ENCODE measurements at places on chromosomes 1 and 21. TPM values are rescaled to one million over a fixed set of nuclear protein-coding genes. Genes with fewer than 3 reads are reported as not detected.

The RHOU gene
- 0.28 TPM for total RNA-seq

The ANXA9 gene
- 0.32 TPM for total RNA-seq

The GJA5 gene
- not detected for total RNA-seq

The SPRR1A gene
- not detected for total RNA-seq

The NBPF26 gene
- total RNA-seq: 4.8 TPM

The KHDRBS1 gene
- total RNA-seq: 177 TPM

- peak within 1 kb of the TSS; percentile 54 for H3K4me3 ChIP-seq
- no peaks in the 10 kb centered on the region for H3K4me1 ChIP-seq
Measured at GRCh38 chr1:53739109-53739681, at the start of gene GLIS1. TSS of gene GLIS1 (minus strand) at chr1:53739164. CDS start at chr1:53738064, 1,100 bp downstream.

DNA sequence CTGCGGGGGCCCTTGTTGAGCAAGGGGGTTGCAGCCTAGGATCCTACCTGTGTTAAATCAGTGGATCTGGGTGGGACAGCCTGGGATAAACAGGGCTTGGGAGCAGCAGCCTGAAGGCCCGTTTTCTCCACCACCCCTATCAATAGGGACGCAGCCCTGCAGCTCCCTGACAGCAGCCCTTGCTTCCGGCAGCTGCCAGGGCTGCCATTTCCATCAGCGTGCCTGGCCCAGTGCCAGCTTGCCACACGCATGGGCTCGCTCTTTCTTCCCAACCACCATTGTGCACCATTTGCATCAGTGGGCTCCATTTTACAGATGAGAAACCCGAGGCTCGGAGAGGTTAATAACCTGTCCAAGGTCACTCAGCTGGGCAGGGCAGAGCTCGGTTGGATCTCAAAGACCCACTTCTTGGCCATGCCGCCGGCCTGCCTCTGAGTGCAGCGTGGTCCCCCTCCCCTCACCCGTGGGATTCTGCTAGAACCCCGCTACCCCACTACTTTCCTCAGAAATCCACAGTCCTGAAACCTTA, 3.8 kb downstream of the WNT4 start:
- H3K27ac ChIP-seq: no peak overlapping the region
- no peak for DNase-seq
- no peaks in the 10 kb centered on the region for H3K4me1 ChIP-seq
- peaks cover 41% of the 10 kb centered on the region for H3K27me3 ChIP-seq
- H3K4me3 ChIP-seq: no peak overlapping the region

GRCh38 chr1:183002797-183003196, 20.4 kb upstream of the LAMC1 start:
- H3K4me3 ChIP-seq: no peak overlapping the region
- DNase-seq: no peak
- H3K4me1 ChIP-seq: no peaks in the 10 kb centered on the region
- H3K36me3 ChIP-seq: no peaks in the 10 kb centered on the region
- no peak overlapping the region for H3K27ac ChIP-seq

- no peaks in the 10 kb centered on the region for H3K27me3 ChIP-seq
- H3K4me1 ChIP-seq: no peaks in the 10 kb centered on the region
- H3K27ac ChIP-seq: no peak overlapping the region
- no peak for DNase-seq
- no peaks in the 10 kb centered on the region for H3K36me3 ChIP-seq
Measured at GRCh38 chr1:14142397-14143100, 442.6 kb downstream of the PRDM2 start.

- no peaks in the 10 kb centered on the region for H3K27me3 ChIP-seq
- H3K4me1 ChIP-seq: peaks cover 11% of the 10 kb centered on the region
- DNase-seq: no peak
- H3K4me3 ChIP-seq: no peak overlapping the region
- no peak overlapping the region for H3K27ac ChIP-seq
Measured at GRCh38 chr1:84603941-84604830, 29.9 kb upstream of the CTBS start.

DNA sequence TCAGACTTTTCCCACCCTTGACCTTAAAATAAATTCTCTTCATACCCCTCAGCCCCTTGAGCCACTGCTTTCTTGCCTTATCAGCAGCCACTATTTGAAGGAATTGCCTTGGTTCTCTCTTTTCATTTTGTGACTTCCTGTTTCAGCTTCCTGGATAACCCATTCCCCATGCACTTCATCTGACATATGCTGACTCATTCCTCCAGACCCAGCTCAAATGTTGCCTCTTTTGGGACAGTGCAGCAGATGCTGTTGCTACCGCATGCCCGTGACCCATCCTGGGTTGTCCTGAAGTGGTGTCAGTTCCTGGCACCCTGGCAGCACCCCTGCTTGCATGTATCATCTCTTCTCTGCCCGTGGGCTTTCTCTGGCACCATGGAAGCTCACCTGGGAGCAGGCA, 496.1 kb downstream of the PTPRU start:
- no peaks in the 10 kb centered on the region for H3K27me3 ChIP-seq
- no peak overlapping the region for H3K27ac ChIP-seq
- no peaks in the 10 kb centered on the region for H3K36me3 ChIP-seq
- no peak for DNase-seq
- H3K4me1 ChIP-seq: peaks cover 2% of the 10 kb centered on the region

DNA sequence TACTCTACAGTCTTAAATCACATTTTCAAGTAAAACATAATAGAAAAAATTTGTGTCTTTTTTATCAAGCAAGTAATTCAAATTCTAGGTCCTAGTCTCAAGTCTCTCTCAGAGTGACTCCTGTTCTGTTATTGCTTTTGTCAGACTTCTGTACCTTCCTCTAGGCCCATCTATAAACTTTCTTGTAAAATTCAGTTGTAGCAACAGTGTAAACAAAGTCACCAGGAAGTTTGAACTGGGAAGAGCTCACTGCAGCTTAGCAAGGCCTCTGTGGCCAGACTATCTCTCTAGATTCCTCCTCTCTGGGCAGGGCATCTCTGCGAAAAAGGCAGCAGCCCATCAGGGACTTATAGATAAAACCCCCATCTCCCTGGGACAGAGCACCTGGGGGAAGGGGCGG, 13.5 kb upstream of the ZNF678 start:
- no peak overlapping the region for H3K4me3 ChIP-seq
- no peak overlapping the region for H3K27ac ChIP-seq
- H3K27me3 ChIP-seq: peaks cover 3% of the 10 kb centered on the region
- H3K36me3 ChIP-seq: peaks cover 2% of the 10 kb centered on the region
- H3K4me1 ChIP-seq: no peaks in the 10 kb centered on the region

DNA sequence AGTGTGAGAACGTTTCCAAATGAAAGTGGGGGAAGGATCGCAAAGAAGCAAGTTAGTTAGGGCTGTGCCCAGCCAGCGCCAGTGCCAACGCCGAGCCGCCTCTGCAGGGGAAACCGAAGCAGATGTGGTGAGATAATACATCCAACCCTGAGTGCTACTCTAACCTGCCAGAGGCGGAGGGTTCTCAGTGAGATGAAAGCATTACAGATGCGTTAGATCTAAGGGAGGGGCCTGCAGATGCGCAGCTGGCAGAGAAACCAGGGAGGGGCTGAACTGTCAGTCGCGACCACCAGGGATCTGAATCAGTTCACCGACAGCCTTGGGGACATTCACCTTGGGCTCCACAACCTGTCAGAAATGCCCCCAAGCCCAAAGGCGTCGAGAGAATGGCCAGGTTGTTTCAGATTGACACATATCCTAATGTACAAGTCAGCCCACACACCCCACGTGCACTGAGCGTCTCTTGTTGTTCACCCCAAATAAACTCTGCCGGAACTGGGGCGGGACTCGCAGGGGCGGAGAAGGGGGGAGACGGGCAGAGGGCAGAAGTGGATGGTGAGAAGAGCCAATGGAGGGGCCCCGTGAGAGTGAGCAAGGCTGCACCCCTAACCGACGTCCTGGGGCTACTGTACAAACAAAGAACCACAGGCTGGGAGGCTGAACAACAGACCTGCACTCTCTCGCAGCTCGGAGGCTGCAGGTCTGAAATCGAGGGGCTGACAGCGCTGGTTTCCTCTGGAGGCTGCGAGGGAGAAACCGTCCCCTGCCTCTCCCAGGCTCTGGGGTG, 8.7 kb upstream of the UMODL1 start:
- peaks cover 38% of the 10 kb centered on the region for H3K4me1 ChIP-seq
- H3K36me3 ChIP-seq: no peaks in the 10 kb centered on the region
- H3K4me3 ChIP-seq: peak overlapping the region; percentile 70

DNA sequence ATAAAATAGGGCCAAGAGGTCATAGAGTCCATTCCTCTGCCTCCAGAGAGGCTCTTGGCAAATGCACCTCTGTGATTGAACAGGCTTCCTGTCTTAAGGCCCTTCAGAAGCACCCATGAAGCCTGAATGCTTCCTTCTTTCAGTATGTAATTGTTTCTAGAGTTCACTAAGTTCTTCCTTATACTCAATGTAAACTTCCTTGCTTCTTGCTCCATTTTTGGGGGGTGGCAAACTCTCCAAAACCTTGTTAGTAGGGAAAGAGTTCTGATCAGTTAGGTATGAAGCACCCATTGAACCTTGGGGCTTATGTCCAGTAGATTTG, 102.3 kb upstream of the LPGAT1 start:
- peaks cover 6% of the 10 kb centered on the region for H3K27me3 ChIP-seq
- no peaks in the 10 kb centered on the region for H3K36me3 ChIP-seq
- no peak overlapping the region for H3K4me3 ChIP-seq
- H3K27ac ChIP-seq: no peak overlapping the region
- no peak for DNase-seq
- peaks cover 27% of the 10 kb centered on the region for H3K4me1 ChIP-seq

GRCh38 chr1:238108417-238108816, 217.7 kb upstream of the ZP4 start:
- H3K36me3 ChIP-seq: no peaks in the 10 kb centered on the region
- H3K27ac ChIP-seq: no peak overlapping the region
- no peaks in the 10 kb centered on the region for H3K27me3 ChIP-seq
- DNase-seq: no peak

GRCh38 chr1:4530166-4530785, 124.1 kb upstream of the AJAP1 start:
- no peak overlapping the region for H3K27ac ChIP-seq
- no peaks in the 10 kb centered on the region for H3K4me1 ChIP-seq
- H3K4me3 ChIP-seq: no peak overlapping the region
- H3K27me3 ChIP-seq: no peaks in the 10 kb centered on the region

DNA sequence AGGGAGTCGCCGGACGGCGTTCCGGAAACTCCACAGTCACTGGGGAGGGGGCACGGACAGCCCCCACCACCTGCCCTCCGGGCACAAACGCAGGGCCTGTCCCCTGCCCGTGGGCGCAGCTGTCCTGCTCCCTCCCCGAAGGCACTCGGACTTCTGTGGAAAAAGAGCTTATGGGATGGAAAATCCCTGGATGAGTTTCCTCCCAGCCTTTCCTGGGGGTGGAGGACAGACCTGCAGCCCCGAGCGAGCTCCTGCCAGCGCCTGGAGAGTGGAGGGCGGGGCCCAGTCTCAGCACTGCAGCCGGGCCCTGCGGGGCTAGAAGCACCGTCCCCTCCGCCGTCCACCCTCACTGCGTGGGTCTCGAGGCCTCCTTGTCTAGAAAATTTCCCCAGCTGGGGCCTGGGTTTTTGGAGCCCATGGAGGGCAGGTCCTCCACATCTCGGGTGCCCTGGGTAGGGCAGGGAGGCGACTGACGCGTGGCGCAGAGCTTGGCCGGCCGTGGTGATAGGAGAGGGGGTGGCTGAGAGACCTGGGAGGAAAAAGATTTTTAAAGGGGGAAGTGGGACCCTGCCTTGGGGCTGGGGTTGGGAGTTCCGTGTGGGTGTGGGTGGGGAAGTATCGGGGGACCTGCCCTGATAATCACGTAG, 6.4 kb upstream of the COL6A1 start:
- peaks cover 10% of the 10 kb centered on the region for H3K4me1 ChIP-seq
- no peak for DNase-seq
- H3K27me3 ChIP-seq: peaks cover 30% of the 10 kb centered on the region

DNA sequence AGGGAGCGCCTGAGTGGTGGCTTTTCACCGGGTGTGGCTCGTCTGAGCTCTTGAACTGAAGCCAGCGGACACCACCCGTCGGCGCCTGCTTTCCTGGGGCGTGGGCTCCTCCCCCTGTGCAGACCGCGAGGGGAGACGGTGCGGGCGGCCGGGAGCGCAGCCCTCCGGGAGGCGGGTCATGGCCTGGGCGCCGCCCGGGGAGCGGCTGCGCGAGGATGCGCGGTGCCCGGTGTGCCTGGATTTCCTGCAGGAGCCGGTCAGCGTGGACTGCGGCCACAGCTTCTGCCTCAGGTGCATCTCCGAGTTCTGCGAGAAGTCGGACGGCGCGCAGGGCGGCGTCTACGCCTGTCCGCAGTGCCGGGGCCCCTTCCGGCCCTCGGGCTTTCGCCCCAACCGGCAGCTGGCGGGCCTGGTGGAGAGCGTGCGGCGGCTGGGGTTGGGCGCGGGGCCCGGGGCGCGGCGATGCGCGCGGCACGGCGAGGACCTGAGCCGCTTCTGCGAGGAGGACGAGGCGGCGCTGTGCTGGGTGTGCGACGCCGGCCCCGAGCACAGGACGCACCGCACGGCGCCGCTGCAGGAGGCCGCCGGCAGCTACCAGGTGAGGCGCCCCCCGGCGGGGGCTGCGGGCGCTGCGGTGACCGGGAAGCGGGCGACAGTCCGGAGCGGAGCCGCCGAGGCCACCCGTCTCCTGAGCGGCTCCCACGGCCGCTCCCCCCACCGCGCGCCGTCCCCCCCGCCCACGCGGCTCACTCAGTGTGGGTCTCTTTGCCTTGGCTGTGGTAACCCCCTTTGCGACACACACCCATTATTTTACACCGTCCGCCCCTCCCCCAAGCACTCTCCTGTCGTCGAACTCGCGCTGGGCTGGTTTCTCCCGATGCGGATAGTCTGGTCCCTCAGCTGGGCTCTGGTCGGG, at the start of gene TRIM58:
TRIM58 (plus strand) TSS at position 119 of the 916 bp plus-strand sequence; CDS start at position 179, 60 bp downstream.
- no peaks in the 10 kb centered on the region for H3K36me3 ChIP-seq
- no peak within 1 kb of the TSS for H3K27ac ChIP-seq
- peak within 1 kb of the TSS; percentile 74 for H3K4me3 ChIP-seq
- H3K4me1 ChIP-seq: peaks cover 9% of the 10 kb centered on the region

Measured in activated T-helper 2 cell treated with anti-CD3 and anti-CD28 coated beads, Interferon-gamma antibody, Interleukin-2, Interleukin-4, amounts not matched to agents 10 μg/mL and 5 μg/mL and 100 μg/mL, durations not matched to agents 14 hours and 24 hours and 36 hours (primary cell).